ENCODE measurements at places on chromosomes 5 and 9.

DNA sequence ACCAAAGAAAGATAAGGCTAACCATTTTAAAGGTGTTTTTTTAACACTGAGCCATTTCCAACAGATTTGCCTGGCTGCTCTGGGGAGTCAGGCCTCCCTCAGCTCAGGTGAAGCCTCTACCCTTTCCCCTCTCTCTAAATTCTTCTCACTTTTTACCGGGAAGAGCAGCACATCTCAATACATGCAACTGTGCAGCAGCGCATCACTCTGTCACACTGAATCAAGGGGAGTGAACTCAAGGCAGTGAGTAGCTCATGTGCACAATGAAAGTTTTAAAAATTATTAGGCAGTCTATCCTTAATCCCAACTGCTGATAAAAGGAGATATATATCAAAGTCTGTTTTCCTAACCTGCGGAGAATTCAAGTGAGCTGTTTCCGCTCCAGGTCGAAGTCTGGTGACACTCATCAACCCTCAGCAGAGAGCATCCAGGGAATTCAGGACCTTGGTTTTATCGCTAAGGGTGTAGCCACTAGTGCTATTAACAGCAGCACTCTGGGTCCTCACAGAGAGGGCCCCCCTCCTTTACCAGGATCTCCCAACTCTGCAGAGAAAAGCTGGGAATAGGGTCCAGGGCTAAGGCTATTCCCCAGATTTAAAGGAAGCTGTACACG lies 1.0 kb downstream of the CEMIP2 start:
- no peak for DNase-seq

- DNase-seq: no peak
Measured at GRCh38 chr5:134509308-134510040, 16.0 kb upstream of the JADE2 start.

GRCh38 chr5:1229822-1230221 lies 4.6 kb downstream of the SLC6A18 start:
- DNase-seq: no peak

- no peak for DNase-seq
Measured at GRCh38 chr9:38432922-38433510, 8.8 kb upstream of the IGFBPL1 start.

GRCh38 chr9:75083188-75083970 lies 4.6 kb downstream of the NMRK1 start:
- DNase-seq: no peak
